ENCODE measurements at places on chromosomes 2 and 18.

DNA sequence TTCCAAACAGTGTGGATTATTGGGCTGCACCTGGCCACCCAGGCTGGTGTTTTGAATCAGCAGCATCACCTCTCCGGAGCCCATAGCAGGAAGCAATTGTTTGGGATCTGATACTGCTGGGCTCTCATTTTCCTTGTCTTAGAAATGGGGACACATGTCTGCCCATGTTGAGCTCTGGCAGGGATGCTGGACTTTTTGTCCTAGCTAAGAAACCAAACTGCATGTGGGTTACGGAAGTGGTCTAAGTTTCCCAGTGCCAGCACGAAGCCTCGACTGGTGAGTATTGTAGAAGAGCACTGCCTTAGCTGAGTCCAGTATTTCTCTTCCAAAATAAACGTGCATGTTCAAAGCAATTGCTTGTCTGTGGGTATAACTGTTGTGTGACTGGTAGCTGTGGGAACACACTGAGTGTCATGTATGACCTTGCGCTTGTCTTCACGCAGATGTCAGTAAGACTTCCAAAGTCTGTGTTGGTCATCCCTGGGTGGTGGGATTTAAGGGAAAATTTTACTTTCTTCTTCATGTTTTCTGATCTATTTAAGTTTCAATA, 43.6 kb downstream of the SH3RF3 start:
- no peak for DNase-seq

DNA sequence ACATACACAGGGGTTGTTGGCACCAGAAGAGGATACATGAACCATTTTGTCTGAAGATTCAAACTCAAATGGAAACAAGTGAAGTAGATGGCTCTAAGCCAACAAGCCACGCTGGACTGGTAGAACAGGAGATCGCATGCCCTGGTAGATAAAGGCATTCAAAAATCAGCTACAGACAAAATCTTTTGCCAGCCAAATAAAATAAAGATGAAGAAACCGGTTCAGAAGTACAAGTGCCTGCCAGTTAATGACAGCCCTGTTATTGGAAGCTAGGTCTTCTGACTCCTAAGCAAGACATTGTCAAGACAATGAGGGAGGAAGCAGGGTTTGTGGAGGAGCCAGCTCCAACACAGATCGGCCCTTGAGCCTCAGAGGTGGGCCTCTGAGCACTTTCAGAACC, 52.3 kb downstream of the EHD3 start:
- no peak for DNase-seq

- no peak for DNase-seq
These were observed 38.7 kb downstream of the DCDC2C start for GRCh38 chr2:3741867-3742602.

DNA sequence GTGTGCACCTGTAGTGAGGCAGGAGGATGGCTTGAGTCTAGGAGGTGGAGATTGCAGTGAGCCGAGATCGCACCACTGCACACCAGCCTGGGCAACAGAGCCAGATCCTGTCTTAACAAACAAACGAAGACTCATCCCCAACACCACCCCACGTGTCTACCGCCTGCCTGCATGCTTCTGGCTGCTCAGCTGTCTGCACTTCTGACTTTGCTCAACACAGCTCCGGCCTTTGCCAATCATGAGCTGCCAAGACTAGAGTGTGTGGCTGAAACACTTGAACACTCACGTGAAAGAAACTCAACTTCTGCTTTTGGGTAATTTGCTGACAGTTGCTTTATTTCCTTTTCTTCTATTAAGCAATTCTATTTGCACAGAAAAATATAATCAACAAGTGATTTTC, 32.1 kb upstream of the SP3 start:
- no peak for DNase-seq

GRCh38 chr2:200843993-200844948, 20.2 kb downstream of the CLK1 start:
- DNase-seq: no peak

Data from stimulated activated CD8-positive, alpha-beta memory T cell treated with anti-CD3 and anti-CD28 coated beads, Interleukin-15, amount 100 ng/mL, for 1 hour (primary cell).